Upper lobe of right lung (tissue), 1 donor: ENCODE measurements at places on chromosomes 5 and 9.

GRCh38 chr9:1052365-1053281 is 2.5 kb downstream of the DMRT2 start:
- no peaks in the 10 kb centered on the region for H3K36me3 ChIP-seq
- no peak overlapping the region for H3K4me3 ChIP-seq

DNA sequence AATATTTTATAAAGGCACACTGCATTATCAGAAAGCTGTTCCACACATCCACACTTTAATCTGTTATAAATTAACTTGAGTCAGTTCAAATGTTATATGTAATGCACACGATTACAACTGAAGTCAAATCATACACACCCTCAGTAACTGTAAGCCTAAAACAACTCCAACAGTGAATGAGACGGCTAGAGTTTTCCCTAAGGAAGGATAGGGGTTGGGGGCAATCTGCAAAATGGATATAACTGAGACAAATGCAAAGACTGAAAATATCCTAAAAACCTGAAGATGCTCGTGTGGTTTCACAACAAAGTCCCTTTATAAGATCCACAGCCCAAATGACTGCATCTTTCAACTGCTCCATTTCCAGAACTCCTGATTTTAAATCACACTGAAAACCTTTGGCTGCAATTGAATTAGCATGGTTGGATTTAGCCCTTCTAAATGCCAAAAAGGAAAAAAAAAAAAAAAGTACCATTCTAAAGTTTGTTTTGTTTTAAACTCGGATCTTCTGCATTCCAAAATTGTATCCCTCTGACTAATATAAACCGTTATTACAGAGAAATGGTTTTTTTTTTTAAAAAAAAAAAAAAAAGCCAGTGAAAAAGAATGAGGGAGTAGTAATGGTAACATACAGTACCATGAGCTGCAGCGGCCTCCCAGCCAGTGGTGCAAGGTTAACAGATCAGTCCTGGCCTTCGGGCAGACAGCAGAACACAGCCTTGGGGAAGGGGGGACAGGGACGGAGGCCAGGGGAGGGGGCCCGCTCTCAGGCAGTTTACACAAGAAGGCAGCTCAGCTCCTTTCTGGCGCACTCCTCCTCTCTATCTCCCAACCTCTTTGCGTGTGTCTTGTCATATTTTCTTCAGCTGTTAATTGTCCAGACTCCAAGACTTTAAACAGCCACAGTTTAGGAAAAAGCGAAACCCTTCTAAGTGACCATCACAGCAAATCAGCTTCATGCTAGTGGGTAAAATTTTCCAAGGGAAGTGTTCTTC is 166.1 kb downstream of the BNC2 start:
- no peaks in the 10 kb centered on the region for H3K36me3 ChIP-seq
- H3K4me3 ChIP-seq, result peak overlapping the region; percentile 34
- H3K4me1 ChIP-seq, result peaks cover 5% of the 10 kb centered on the region
- DNase-seq, result no peak
- H3K27me3 ChIP-seq, result no peaks in the 10 kb centered on the region

DNA sequence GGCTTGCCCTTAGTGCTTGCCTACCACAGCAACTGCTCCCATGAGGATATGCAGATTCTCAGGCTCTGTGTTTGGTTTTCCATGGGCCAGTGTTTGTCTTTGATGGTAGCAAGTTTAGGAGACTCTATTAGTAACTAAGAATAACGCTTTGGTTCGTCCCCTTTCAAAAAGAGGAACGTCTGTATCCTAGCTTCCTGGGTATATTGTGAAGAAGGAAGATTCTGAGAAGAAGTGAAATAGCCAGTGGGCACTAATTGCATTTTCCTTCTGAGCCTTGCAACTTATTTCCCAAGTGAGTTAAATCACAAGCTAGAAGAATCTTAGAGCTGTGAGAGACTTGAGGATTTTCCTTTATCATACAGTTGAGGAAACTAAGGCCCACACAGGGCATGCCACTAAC is 376.8 kb downstream of the PIK3R1 start:
- H3K27me3 ChIP-seq, result no peaks in the 10 kb centered on the region
- H3K4me1 ChIP-seq, result no peaks in the 10 kb centered on the region
- no peaks in the 10 kb centered on the region for H3K36me3 ChIP-seq
- DNase-seq, result no peak
- H3K4me3 ChIP-seq, result no peak overlapping the region
- no peak overlapping the region for H3K27ac ChIP-seq

GRCh38 chr9:98210435-98210834 is 18.0 kb upstream of the CORO2A start:
- H3K27ac ChIP-seq, result no peak overlapping the region
- peaks cover 6% of the 10 kb centered on the region for H3K4me1 ChIP-seq
- H3K36me3 ChIP-seq, result peaks cover 35% of the 10 kb centered on the region
- H3K4me3 ChIP-seq, result no peak overlapping the region

GRCh38 chr5:133926489-133927299 is 41.7 kb downstream of the C5orf15 start:
- no peak overlapping the region for H3K4me3 ChIP-seq
- H3K27ac ChIP-seq, result no peak overlapping the region
- no peaks in the 10 kb centered on the region for H3K4me1 ChIP-seq
- H3K27me3 ChIP-seq, result no peaks in the 10 kb centered on the region
- no peaks in the 10 kb centered on the region for H3K36me3 ChIP-seq

DNA sequence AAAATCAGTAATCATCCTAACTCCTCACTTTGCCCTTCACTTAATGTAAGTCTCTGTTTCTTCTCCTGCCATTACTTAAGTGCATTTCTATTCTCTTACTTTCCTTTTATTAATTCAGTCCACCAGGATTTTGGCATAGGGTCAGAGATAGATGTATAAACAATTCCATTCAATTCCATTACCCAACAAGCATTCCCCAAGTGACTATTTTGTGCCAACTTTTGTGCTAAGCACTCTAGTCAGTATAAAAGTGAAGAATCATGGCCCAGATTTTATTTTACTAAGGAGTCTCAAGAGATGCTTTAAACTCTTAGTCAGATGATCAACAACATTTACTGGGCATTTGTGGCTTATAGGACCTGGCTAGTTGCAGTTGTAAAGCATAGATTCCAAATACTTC is 159.3 kb downstream of the DMAC1 start:
- H3K36me3 ChIP-seq, result no peaks in the 10 kb centered on the region
- DNase-seq, result no peak
- no peaks in the 10 kb centered on the region for H3K4me1 ChIP-seq
- H3K27ac ChIP-seq, result no peak overlapping the region
- no peaks in the 10 kb centered on the region for H3K27me3 ChIP-seq
- no peak overlapping the region for H3K4me3 ChIP-seq

DNA sequence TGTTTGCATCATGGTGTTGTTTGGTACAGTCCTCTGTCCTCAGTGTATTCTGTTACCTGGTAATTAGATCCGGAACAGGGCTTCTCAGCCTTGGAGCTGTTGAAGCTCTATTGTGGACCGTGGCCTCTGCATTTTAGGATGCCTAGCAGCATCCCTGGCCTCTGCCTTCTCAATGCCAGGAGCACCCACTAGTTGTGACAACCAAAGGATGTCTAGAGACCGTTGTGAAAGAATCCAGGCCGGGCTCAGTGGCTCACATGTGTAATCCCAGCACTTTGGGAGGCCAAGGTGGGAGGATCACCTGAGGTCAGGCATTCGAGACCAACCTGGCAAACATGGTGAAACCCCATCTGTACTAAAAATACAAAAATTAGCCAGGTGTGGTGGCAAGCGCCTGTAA is 159.6 kb downstream of the CACNA1B start:
- DNase-seq, result peak; percentile 22
- no peak overlapping the region for H3K27ac ChIP-seq
- no peaks in the 10 kb centered on the region for H3K4me1 ChIP-seq
- no peaks in the 10 kb centered on the region for H3K36me3 ChIP-seq
- H3K27me3 ChIP-seq, result peaks cover 15% of the 10 kb centered on the region
- H3K4me3 ChIP-seq, result no peak overlapping the region

DNA sequence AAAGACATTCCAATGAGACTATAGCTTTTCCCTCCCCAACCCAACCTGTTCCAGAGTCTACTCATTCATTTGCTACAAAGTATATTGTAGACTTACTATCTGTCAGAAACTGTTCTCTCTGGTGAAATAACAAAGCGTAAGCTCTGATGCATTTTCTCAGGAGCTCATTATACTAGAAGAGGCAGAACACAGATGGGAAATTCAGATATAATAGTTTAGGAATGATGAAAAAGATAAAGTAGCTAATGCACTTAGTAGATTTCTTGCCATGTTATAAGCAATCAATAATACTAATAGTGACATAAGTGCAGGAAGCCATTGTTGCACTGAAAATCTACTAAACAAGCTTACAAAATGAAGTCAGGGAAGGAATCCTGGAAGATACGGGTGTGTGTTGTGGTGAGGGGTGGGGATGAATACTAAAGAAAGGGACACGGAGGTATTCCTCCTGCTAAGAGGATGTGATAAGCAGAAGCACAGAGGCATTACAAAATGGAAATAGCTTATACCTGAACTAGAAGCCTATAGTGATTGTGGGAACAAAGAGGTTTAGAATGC is 78.2 kb downstream of the HCN1 start:
- no peak overlapping the region for H3K4me3 ChIP-seq
- DNase-seq, result no peak
- no peaks in the 10 kb centered on the region for H3K4me1 ChIP-seq
- H3K36me3 ChIP-seq, result no peaks in the 10 kb centered on the region

DNA sequence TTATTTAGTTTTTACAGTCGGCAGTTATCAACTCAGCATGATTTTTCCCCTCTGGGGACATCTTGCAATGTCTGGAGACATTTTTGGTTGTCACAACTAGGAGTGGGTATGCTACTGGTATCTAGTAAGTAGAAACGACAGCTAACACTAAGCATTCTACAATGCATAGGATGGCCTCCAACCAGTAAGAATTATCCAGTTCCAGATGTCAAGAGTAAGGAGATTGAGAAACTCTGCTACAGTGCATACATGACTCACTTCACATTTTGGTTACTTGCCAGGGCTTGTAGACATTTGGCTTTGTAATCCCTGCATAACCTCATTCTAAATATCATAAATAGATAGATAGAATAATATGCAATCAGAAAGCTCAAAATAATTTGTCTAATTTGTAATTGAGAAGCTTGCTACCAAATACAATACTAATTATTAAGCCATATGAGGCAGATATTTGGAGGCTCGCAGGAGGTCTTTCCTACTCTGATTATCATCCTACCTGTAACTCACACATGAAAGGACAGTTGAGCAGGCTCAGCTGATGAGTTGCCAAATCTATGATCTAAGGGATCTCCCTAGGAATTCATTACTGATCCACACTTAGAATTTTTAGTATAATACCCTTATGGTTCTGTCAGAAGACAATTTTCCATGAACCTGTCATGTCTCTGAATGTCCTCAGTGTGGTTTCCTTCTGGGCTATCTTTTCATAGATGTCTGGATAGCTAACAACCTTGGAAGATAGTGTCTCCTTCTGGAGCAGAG is 346.9 kb upstream of the TLE4 start:
- H3K4me3 ChIP-seq, result no peak overlapping the region
- H3K27ac ChIP-seq, result no peak overlapping the region
- no peaks in the 10 kb centered on the region for H3K36me3 ChIP-seq

DNA sequence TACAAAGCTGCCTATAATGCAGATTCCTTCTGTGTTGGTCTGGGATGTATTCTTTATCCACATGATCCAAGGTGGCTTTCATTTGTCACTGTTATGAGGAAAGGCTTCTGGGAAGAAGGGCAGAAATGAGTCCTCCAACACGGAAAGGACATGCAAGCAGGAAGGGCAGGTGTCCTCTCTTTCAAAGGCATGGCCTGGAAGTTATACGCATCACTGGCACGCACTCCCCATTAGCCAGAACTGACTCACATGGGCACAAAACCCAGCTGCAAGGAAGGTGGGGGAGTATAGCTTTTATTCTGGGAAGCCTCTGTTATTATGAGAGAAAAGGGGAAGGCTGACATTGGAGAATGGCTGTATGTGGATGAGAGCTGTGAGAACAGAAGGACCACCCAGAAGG is 141.3 kb upstream of the ZNF618 start:
- no peaks in the 10 kb centered on the region for H3K36me3 ChIP-seq
- H3K27ac ChIP-seq, result no peak overlapping the region
- no peaks in the 10 kb centered on the region for H3K27me3 ChIP-seq
- no peaks in the 10 kb centered on the region for H3K4me1 ChIP-seq
- no peak for DNase-seq

DNA sequence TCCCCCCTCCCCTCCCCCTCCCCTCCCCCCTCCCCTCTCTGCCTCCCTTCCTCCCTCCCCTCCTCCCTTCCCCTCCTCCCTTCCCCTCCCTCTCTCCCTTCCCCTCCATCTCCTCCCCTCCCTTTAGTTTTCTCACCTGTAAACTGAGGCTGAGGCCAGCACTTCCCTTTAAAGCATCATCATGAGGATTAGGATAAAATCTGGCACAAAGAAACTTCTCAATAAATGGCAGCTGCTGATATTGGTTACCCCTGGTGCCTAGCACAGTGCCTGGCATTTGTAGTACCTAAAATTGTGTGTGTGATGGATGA is 41.9 kb downstream of the RAI14 start:
- H3K36me3 ChIP-seq, result no peaks in the 10 kb centered on the region
- DNase-seq, result no peak
- H3K4me3 ChIP-seq, result no peak overlapping the region
- peaks cover 22% of the 10 kb centered on the region for H3K4me1 ChIP-seq

DNA sequence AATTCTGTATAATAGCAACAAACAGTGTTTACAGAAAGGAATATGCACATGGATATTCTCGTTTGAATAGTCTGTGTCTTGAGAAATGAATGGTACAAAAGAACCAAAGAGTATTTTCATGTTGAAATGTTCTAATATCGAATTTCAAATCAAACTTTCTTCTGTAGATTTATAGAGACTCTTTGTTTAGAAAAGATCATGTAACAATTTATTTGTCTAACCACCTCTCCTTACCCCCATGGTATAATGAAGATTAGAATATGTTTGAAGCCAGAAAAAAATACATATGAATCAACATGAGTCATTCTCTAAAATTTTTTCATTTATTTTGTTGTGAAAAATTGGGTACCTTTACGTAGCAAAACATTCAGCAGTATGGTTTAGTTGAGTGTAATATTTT is 285.6 kb downstream of the PRR16 start:
- H3K4me1 ChIP-seq, result no peaks in the 10 kb centered on the region
- no peak overlapping the region for H3K4me3 ChIP-seq
- no peaks in the 10 kb centered on the region for H3K27me3 ChIP-seq
- H3K36me3 ChIP-seq, result no peaks in the 10 kb centered on the region

DNA sequence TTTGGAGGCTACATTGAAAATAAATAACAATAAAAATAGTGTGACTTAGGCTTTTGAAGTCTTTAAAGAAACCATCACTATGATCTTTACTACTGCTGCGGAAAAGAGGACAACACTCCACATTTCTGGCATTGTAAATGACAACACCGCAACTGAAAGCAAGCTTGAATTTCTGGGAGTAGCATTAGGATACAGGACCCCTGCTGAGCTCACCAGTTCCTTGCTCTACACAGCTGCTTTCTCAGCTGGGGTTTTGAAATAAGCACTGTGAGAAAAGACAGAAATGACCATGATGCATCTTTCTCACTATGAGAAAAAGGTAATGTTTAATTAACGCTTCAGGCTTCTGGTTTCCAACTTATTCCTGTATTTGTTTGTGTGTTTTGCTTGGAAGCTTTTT is 168.0 kb downstream of the TAF11L14 start:
- no peaks in the 10 kb centered on the region for H3K4me1 ChIP-seq
- H3K27ac ChIP-seq, result no peak overlapping the region
- H3K27me3 ChIP-seq, result no peaks in the 10 kb centered on the region
- H3K4me3 ChIP-seq, result no peak overlapping the region
- no peak for DNase-seq

- H3K27me3 ChIP-seq, result no peaks in the 10 kb centered on the region
- no peak overlapping the region for H3K4me3 ChIP-seq
These were observed 65.8 kb downstream of the KIAA1958 start for GRCh38 chr9:112552229-112553056.
